Smooth muscle cell of the pulmonary artery (primary cell): ENCODE measurements at places on chromosomes 3 and 15. TPM values are rescaled to one million over a fixed set of nuclear protein-coding genes. Genes with fewer than 3 reads are reported as not detected.

The WNT5A gene
- 12.4 and 80.7 TPM in 2 replicates for total RNA-seq

The IQCH gene
- total RNA-seq: 4.0 and 5.0 TPM in 2 replicates

The COL6A5 gene
- total RNA-seq: not detected in 2 replicates

The GRM7 gene
- total RNA-seq: not detected in 2 replicates

The CMC1 gene
- total RNA-seq: 3.0 and 3.9 TPM in 2 replicates

The OR5K2 gene
- total RNA-seq: not detected in 2 replicates

The RASL12 gene
- 0.13 and 0.39 TPM in 2 replicates for total RNA-seq

The CLK3 gene
- total RNA-seq: 55.9 and 64.2 TPM in 2 replicates

The ACTRT3 gene
- 5.7 and 6.4 TPM in 2 replicates for total RNA-seq

The MUC20 gene
- 0.20 and 0.50 TPM in 2 replicates for total RNA-seq

The TMC3 gene
- total RNA-seq: 0.13 and 0.20 TPM in 2 replicates

The CSPG4 gene
- total RNA-seq: 193 and 328 TPM in 2 replicates

The GOLGA8Q gene
- total RNA-seq: 1.1 and 1.9 TPM in 2 replicates

The TTC14 gene
- 33.8 and 38.9 TPM in 2 replicates for total RNA-seq

The LRRC15 gene
- 3.8 and 4.2 TPM in 2 replicates for total RNA-seq

The SLC38A3 gene
- not detected in 2 replicates for total RNA-seq

The DOCK3 gene
- total RNA-seq: 0.26 and 0.30 TPM in 2 replicates

The DIS3L gene
- 21.2 and 23.9 TPM in 2 replicates for total RNA-seq

The CLRN1 gene
- total RNA-seq: not detected in 2 replicates

The C3orf33 gene
- 1.6 and 2.0 TPM in 2 replicates for total RNA-seq

The TRH gene
- total RNA-seq: 0.10 and 0.20 TPM in 2 replicates
